Stimulated activated CD8-positive, alpha-beta memory T cell treated with anti-CD3 and anti-CD28 coated beads, Interleukin-7, amount 100 ng/mL, for 1 hour (primary cell): ENCODE measurements at places on chromosomes 7 and 10.

- DNase-seq = no peak
Measured at GRCh38 chr10:118901906-118902305, 127.6 kb upstream of the NANOS1 start.

GRCh38 chr10:73887294-73888039 is 13.1 kb upstream of the CAMK2G start:
- DNase-seq = no peak

DNA sequence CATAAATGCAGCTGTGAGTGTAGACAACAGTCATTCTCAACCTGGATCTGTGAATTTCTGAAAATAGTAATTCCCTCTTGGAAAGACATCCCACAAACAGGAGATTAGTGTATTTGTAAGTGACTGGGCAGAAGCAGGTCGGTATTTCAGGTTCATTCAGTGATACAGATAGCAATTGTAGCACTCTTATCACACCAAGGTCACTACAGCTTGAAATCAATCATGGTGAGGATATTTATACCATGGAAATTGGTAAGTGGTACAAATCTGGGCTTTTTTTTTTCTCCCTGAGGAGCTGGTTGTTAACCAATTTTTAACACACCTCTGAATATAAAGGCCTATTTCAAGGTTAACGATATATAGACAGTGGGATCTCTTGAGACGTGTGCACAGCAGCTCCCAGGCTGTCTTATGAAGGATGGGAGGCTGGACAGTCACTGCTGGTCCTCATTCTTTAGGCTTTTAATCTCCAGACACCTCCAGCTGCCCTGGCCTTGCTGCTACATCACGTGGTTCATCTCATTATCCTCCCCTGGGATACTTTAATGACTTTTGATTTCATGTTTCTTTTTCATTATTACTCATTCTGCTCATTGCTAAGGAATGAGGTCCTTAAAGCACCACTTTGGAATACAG is 87.1 kb downstream of the ITGA8 start:
- DNase-seq = no peak

GRCh38 chr10:28429573-28430216 is 103.2 kb upstream of the WAC start:
- DNase-seq = no peak

- DNase-seq = no peak
Measured at GRCh38 chr10:14751014-14751896, 23.4 kb downstream of the FAM107B start.

- no peak for DNase-seq
Measured at GRCh38 chr10:34102237-34102673, 712.8 kb downstream of the PARD3 start.

- DNase-seq = no peak
Measured at GRCh38 chr10:99629625-99629978, 9.4 kb upstream of the SLC25A28 start.

DNA sequence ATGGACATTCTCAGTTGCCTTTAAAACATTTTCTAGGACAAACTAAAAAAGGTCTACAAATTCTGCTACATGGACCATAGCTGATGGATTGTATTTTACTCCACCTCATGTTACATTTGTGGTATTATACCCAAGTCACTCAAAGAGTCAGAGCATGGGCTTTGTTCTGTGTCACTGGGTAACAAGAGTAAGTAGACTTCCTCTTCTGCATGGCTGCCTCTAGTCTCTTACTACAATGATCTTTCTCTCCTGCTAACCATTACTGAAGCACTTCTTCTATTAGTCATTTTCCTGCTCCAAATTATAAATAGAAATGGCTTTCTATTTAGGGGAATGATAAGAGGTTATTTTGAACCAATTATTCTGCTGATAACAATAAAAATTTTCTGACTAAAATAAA is 727.4 kb upstream of the NRP1 start:
- DNase-seq = no peak
